Stimulated activated effector memory CD8-positive, alpha-beta T cell treated with anti-CD3 and anti-CD28 coated beads, Interleukin-12 subunit alpha, Interleukin-12 subunit beta, amount 100 ng/mL, for 72 hours (primary cell): ENCODE measurements at places on chromosomes 4 and X.

DNA sequence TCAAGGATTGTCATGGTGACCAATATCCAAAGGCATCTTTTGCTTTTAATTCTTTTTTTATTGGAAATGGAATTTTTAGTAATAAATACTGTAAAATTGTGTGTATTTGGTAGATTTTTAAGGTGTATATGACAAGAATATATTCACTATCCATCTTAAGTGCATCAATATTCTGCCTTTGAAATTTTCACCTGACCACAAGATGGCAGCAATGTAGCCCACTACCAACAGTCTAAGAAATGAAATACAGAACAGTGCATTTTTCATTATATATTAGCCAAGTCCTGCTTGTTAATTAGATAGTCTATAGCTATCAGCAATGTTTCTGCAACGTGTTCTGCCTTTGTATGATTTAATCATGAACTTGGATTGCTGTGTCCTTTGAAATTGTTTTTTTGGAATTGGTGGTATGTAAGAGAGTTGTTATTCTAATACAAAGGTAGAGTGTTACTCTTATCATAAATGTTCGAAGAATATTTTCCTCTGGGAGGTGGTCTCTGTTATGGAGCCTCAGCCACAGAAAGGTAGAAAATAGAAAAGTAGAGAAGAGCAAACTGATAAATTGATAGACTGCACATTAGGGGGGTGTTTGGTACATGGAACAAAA, 38.2 kb downstream of the HPGDS start:
- no peak for DNase-seq

GRCh38 chr4:148430854-148431253, 11.4 kb downstream of the NR3C2 start:
- DNase-seq = no peak

DNA sequence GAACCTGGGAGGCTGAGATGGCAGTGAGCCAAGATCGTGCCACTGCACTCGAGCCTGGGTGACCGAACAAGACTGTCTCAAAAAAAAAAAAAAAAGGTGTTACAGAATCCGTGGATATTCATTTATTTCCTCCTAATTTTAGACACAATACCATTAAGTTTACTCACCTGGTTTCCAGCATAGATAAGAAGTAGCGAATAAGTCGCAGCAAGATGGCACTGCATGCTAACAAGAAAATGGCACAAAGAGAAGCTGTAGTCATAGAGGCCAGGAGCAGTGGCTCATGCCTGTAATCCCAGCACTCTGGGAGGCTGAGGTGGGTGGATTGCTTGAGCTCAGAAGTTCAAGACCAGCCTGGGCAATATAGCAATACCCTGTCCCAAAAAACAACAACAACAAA, 17.0 kb upstream of the MOB1B start:
- DNase-seq = no peak

DNA sequence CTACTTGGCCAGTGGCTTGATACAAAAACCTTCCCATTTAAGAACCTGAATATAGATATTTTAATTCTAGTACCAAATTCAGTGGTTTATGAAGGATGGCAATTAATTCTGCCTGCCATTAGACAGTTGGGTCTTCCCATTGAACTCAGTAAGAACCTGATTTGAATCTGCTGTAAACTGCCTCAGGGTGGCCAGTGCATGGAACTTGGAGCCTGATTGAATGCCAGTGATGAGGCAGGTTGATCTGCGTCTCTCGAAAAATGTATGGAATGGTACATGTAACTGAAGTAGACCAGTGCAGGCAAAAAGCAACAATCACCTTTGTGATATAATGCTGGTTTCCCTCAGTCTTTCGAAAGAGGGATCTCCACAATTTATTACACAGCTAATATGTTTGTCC, 421.4 kb downstream of the TMA16 start:
- DNase-seq = no peak

GRCh38 chrX:46637938-46638337, 64.4 kb downstream of the CHST7 start:
- no peak for DNase-seq

DNA sequence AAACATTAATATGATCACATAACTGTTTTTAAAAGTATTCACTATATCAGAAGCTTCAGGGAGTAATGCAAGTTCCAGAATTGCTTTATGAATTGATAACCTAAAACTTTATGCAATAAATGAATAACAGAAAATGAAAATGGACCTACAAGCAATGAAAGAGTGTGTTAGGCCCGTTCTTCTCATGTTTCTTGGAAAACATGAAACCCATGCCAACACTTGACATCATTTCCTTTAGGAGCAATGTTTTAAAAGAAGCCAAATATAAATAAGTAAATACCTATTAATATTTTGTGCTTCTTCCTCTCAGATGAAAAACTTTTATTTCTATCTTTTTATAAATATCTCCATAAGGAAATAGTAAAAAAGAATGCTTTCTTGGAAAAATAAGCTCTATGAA, 123.0 kb upstream of the GALNT7 start:
- DNase-seq = no peak

DNA sequence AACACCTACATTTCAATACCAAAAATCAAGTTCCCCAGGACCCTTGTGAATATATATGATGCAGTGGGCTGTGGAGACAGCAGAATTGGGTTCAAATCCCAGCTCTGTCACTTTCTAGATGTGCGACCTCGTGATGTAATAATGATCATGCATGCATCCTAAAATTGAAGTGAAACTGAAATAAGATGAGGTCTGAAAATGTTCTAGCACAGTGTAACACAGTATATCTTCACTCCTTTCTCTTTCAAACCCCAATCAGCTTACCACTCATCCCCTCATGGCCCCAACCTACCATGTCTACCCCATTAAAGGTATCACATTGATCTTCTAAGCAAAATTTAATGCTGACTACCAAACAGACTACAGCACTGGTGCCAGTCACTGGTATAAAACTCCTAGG, 69.9 kb upstream of the BRS3 start:
- DNase-seq = no peak

DNA sequence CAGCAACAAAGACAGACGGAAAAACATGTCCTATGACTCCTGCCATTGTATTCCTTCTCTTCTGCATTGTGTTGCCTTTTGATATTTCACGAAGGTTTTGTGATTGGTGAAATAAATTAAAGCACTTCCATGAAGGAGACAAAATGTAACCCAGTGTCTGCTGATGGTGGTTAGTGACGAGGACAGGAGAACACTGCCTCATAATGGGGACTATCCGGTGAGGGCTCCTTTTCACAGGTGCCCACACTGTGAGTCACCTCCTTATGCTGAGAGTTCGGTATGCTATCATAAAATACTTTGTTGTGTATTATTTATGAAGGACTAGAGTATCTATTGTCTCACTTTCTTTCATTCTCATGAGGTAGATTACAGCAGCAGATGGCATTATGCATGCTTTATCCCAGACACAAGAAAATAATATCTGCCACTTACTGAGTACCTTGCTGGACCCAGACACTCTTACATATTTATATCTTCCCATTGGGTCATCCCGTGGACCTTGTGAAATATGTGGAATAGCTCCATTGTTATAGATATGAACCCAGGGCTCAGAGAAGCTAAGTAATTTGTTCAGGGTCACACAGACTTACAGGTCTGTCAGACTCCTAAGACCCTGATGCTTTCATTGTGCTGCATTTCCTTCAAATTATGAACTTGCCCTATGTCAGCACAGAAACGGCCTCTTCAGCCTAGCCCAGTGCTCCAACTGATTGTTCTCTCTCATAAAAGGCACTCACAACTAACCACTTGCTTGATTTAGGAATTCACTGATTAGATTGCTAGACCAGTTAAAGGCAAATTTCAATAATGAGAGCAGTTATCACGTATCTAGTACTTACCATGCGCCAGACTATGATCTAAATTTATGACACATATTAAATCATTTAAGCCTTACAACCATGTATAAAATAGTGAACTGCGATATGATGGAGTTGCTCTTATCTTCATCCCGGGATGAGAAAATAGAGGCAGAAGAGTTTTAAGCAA, 31.2 kb downstream of the PLS3 start:
- no peak for DNase-seq

DNA sequence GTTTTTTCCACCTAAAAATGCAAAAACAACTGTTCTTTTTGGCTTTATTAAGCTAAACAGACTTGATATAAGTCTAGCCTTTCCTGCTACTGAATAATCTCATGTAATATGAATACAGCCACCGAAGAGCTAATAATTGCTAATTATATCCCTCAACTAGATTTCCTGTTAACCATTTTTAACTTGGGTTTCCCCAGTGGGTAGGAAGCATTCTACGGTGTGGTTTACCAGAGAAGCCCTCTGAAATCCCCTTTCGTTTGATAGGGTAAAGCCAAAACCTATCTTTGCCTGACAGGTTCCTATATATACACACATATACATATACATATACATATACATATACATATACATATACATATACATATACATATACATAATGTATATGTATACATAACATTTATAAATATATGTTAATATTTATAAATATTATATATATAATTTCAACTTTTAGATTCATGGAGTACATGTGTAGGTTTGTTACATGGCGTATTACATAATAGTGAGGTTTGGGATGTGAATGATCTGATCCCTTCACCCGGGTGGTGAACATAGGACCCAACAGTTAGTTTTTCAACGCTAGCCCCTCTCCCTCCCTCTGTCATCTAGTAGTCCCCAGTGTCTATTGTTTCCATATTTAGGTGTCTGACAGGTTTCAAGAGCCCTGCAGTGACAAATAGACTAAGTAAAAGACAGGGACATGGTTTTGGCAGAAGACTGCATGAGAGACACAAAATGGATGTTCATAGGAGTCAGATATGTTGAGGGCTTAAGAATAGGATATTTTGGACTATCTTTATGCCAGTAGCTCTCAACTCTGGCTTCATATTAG, 62.4 kb downstream of the ATXN3L start:
- DNase-seq = no peak

GRCh38 chr4:173534434-173534833, 4.4 kb upstream of the HAND2 start:
- DNase-seq = no peak

DNA sequence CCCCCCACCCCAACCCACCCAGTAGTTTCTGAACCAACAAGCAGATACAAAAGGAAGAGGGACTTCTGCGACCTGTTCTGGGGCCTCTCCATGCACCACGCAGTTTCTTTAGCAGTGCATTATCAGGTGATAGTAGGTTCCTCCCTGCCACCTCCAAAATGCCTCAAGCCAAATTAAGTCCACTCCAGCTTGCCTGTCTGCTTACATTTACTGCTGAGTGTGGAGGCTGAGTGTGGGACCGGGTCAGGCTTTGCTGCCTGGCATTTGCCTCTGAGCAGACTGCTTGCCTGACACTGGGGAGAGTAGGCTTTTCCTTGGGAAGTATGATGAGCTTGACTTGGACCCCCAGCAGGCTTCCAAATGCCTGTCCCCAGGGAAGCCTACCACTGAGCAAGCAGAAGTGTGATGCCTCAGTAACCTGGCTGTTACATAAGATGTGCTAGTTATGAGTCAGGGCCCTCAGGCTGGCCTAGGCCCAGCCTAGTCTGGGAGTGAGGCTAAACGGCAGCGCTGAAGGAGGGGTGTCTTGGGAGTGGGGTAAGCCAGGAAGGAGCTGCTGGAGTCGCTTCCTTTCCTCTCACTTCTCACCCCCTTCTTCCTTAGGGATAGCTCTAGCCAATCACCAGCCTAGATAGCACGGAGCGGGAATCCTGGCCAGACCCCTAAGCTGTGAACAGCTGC, 9.0 kb downstream of the TSC22D3 start:
- no peak for DNase-seq

GRCh38 chr4:154456240-154456639, 35.4 kb downstream of the DCHS2 start:
- no peak for DNase-seq
